ENCODE measurements at places on chromosomes 5 and 9. TPM values are rescaled to one million over a fixed set of nuclear protein-coding genes. Genes with fewer than 3 reads are reported as not detected.

DNA sequence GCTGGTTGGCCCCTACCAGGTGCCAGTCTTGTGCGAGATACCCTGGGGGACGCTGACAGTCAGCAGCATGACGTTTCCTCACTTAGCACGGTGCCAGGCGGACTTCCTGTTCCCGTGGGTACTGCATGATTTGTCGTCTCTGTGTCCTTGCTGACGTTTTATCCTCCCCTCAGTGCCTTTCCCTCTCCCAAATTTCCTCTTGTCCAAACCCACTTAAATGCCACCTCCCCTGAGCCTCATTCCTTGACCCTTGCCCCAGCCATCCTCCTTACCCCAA is 60.6 kb upstream of the SAP30L start:
- H3K36me3 ChIP-seq = peaks cover 11% of the 10 kb centered on the region
- H3K27me3 ChIP-seq = no peaks in the 10 kb centered on the region
- H3K27ac ChIP-seq = no peak overlapping the region

- H3K36me3 ChIP-seq = no peaks in the 10 kb centered on the region
- H3K27ac ChIP-seq = no peak overlapping the region
- H3K4me3 ChIP-seq = no peak overlapping the region
Measured at GRCh38 chr5:86404256-86404655, 213.5 kb upstream of the COX7C start.

The ADRA1B gene
- not detected for total RNA-seq

DNA sequence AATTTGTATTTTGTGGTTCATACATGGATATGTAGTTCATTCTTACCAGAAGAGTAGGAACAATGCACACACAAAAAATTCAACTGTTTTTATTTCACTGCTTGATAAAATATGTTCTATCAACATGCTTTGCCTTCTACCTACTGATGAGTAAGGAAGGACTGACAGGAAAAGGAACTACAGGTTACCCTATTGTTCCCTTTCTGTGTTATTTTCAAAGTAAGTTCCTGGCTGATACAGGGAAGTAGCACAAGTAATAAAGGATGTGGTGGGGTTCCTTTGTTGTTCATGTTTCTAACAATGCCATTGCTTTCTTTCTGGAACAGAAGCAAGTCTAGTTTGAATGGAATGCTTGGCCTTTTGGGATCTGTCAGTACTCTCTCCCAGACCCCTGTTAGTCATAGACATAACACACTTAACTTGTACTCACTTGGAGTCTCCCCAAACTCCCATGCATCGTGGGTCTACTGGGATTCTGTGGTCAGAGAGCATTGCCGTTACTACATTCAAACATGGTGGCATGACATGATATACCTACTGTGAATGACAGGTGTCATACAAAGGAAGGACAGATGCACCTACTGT is 20.2 kb upstream of the ALDOB start:
- H3K27ac ChIP-seq = no peak overlapping the region
- no peak overlapping the region for H3K4me3 ChIP-seq
- H3K36me3 ChIP-seq = no peaks in the 10 kb centered on the region

DNA sequence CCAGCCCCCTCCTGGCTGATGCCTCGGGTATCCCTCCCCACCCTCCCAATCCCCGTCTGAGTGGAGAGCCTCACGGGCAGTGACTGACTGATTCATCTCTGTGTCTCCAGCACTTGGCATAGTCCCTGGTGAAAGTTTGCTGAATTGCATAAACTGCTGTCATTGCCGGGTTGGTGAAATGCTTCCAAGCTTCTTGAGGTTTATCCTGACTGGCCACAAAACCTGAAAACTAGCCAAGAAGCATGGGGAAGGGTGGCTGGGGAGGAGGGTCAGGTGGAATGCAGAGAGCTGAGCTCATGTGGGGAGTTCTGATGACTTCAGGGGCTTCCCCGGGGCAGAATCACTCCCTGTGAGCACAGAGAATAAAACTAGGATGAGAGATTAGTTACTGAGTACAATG is 56.9 kb upstream of the GGTA1 start:
- peaks cover 5% of the 10 kb centered on the region for H3K27me3 ChIP-seq
- no peaks in the 10 kb centered on the region for H3K4me1 ChIP-seq
- H3K4me3 ChIP-seq = no peak overlapping the region
- no peak overlapping the region for H3K27ac ChIP-seq
- no peak for DNase-seq

DNA sequence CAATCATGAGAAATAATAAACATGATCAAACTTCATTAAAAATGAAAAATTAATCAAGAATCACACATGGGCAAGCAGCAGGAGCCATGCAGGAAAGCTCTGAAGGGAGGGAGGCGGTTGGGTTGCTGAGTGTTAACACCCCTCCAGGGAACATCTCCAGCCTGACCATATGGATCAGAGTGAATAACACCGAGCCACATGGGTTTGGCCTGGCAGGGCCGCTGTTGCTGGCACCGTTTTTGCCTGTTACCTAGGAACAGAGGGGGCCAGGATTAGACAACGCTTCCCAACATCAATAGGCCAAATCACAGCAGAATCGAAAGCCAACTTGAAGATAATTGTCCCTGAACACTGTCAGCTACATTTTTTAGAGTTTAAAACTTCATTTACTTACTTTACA is 160.2 kb downstream of the DENND1A start:
- no peaks in the 10 kb centered on the region for H3K36me3 ChIP-seq
- no peaks in the 10 kb centered on the region for H3K4me1 ChIP-seq
- no peaks in the 10 kb centered on the region for H3K27me3 ChIP-seq
- DNase-seq = no peak
- no peak overlapping the region for H3K4me3 ChIP-seq

The CACFD1 gene
- total RNA-seq = 2.5 TPM

GRCh38 chr9:26346942-26347477 is 545.6 kb downstream of the CAAP1 start:
- no peak overlapping the region for H3K27ac ChIP-seq
- no peaks in the 10 kb centered on the region for H3K36me3 ChIP-seq
- no peaks in the 10 kb centered on the region for H3K27me3 ChIP-seq
- no peak overlapping the region for H3K4me3 ChIP-seq
- no peak for DNase-seq
- H3K4me1 ChIP-seq = no peaks in the 10 kb centered on the region

The PKD2L2 gene
- total RNA-seq = not detected

DNA sequence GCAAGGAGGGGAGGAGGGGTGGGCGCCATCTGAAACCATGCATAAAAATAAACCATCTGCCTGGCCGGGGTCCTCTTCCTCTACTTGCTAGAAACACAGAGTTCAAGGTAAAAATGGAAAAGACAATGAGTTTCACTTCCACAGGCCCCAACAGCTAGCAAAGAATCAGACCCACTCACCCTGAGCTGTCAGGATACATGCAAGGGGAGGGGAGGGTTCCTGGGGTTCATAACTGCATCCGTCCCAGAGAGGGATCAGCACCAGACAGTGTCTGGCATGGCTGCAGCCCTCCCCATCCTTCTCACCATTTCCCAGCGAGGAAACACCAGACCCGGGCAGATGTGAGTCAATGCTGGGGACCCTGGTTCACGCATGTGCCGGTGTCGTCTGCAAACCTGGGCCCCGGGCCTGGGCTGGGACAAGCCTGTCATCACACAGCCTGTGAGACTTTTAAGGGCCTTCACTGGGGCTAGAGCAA is 55.4 kb downstream of the SEMA4D start:
- H3K4me3 ChIP-seq = no peak overlapping the region
- peak overlapping the region; percentile 50 for H3K27ac ChIP-seq
- H3K27me3 ChIP-seq = no peaks in the 10 kb centered on the region
- DNase-seq = no peak
- H3K4me1 ChIP-seq = peaks cover 99% of the 10 kb centered on the region

The TPRN gene
- 8.5 TPM for total RNA-seq

DNA sequence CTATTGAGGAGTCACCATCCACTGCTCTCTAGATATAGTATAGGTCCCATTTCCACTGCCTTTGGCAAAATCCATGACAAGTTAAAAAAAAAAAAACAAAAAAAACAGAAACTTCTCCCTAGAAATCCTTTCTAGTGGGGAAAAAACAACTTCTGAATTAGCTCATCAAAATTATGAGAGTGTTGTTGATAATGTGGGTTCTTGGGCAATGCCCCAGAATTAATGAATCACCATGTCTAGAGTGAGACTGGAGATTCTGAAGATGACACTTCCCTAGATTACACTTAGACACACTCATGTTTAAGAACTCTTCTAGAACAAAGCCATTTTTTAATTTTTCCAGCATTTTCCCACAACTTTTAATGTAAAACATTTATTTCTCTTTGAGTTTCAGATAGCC is 728.0 kb upstream of the C9orf72 start:
- no peaks in the 10 kb centered on the region for H3K4me1 ChIP-seq
- no peak for DNase-seq
- H3K27me3 ChIP-seq = no peaks in the 10 kb centered on the region
- H3K36me3 ChIP-seq = no peaks in the 10 kb centered on the region
- no peak overlapping the region for H3K4me3 ChIP-seq

DNA sequence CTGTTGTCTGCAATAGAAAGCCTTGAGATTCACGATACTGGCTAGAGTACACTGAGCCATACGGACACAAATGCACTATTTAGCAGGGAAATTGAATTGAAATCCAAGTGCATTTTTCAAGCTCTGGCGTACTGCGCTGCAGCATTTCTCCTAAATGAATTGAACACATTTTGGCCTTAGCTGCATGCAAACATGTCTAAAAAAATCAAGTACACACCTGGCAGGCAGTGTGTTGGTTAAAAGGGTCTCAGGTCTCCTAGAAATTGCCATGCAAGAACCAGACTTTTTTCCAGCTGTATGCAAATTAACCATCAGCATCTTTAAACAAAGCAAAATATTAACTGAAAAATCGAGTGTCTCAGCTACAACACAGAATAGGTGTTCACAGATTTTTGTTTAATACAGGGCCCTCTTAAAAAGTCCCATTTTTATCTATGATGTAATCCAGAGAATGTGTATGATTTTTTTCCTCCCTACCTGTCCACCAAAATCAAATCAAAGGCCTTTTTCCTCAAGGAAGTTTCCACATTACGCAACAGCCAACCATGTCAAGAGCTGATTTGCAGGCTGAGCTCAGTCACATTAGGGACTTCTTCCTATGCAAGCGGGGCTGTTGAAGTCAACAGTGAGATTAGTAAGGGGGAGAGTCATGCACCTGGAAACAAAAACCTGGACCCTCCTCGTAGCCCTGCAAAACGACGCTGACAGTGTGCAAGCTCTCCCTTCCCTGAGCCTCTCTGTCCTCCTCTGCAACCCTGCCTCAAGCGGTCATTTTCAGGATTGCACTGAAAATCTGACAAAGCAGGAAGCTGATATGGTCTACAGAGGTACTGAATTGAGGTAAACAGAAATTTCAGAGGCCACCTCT is 14.1 kb upstream of the SFXN1 start:
- no peaks in the 10 kb centered on the region for H3K36me3 ChIP-seq
- H3K27me3 ChIP-seq = no peaks in the 10 kb centered on the region

- no peak overlapping the region for H3K4me3 ChIP-seq
- no peaks in the 10 kb centered on the region for H3K4me1 ChIP-seq
- H3K36me3 ChIP-seq = no peaks in the 10 kb centered on the region
Measured at GRCh38 chr9:84781458-84781857, 111.9 kb downstream of the NTRK2 start.

- H3K36me3 ChIP-seq = peaks cover 26% of the 10 kb centered on the region
- H3K27ac ChIP-seq = no peak overlapping the region
- H3K4me1 ChIP-seq = no peaks in the 10 kb centered on the region
- DNase-seq = no peak
- no peak overlapping the region for H3K4me3 ChIP-seq
Measured at GRCh38 chr5:647727-648126, 35.6 kb downstream of the CEP72 start.

GRCh38 chr5:142684508-142685041 is 1.3 kb downstream of the FGF1 start:
- no peak for DNase-seq
- no peaks in the 10 kb centered on the region for H3K4me1 ChIP-seq
- no peaks in the 10 kb centered on the region for H3K36me3 ChIP-seq
- no peak overlapping the region for H3K4me3 ChIP-seq
- H3K27ac ChIP-seq = no peak overlapping the region
- H3K27me3 ChIP-seq = no peaks in the 10 kb centered on the region

- H3K36me3 ChIP-seq = no peaks in the 10 kb centered on the region
- no peak for DNase-seq
- H3K4me1 ChIP-seq = no peaks in the 10 kb centered on the region
- H3K27ac ChIP-seq = no peak overlapping the region
Measured at GRCh38 chr9:86485359-86485758, 131.1 kb upstream of the TUT7 start.

- DNase-seq = no peak
- H3K27ac ChIP-seq = no peak overlapping the region
- H3K27me3 ChIP-seq = no peaks in the 10 kb centered on the region
- no peak overlapping the region for H3K4me3 ChIP-seq
Measured at GRCh38 chr9:37719526-37719925, 34.1 kb upstream of the TRMT10B start.

The ACOT12 gene
- not detected for total RNA-seq

DNA sequence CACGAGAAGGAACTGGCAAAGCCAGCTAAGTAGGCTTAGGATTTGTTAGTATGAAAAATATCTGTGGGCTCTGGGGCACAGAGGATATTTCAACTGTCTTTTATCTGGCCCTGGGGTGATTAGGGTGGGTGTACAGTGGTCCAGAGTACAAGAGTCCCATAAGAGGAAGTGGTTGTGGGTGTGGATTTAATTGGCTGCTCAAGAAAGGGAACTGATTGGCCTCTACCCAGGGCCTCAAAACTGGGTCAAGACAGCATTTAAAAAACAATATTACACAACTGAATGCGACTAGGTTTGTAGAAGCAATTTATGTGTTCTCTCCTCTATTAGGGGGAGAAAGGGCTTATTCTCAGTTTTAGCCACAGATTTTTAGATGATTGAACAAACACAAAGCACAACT is 1353.4 kb upstream of the WWC1 start:
- no peak overlapping the region for H3K4me3 ChIP-seq
- H3K27me3 ChIP-seq = no peaks in the 10 kb centered on the region
- no peak for DNase-seq
- H3K36me3 ChIP-seq = no peaks in the 10 kb centered on the region

DNA sequence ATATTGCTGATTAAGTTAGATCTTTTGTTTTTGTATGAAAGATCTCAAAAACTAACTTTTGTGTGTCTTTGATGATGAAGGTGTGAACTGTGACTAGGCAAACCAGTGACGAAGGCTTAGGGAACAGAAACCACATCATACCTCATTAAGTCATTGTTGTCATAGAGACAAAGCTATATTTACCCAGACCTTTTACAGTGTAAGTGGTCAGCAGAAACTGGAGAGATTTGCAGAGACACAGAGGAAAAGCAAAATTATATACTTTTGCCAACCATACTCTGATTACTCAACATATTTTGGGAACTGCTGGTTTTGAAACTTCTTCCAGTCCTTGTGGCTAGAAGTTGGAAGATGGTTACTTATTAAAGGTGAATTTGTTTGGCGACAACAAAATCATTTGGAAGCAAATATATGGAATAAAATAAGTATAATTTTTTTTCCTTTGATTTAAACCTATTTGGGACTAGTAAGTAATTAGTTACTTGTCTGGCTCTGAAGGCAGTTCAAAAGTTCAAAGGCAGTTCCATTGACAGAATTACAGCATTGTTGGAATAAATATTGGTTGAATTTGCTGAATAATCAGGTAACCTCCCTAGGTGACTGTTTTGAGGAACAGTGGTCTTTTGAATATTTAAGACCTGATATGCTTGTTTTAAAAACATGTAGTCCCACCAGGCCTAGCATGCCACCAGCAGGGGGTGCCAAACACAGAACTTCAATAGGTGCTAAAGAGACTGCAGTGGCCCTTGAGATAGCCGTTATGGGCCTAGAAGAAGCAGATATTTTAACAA is 103.8 kb downstream of the RPS23 start:
- DNase-seq = peak; percentile 33
- no peak overlapping the region for H3K4me3 ChIP-seq
- no peaks in the 10 kb centered on the region for H3K27me3 ChIP-seq
- no peaks in the 10 kb centered on the region for H3K4me1 ChIP-seq
- no peaks in the 10 kb centered on the region for H3K36me3 ChIP-seq

Data from CD4-positive, alpha-beta memory T cell (primary cell).